ENCODE measurements at places on chromosomes 12 and 14.

DNA sequence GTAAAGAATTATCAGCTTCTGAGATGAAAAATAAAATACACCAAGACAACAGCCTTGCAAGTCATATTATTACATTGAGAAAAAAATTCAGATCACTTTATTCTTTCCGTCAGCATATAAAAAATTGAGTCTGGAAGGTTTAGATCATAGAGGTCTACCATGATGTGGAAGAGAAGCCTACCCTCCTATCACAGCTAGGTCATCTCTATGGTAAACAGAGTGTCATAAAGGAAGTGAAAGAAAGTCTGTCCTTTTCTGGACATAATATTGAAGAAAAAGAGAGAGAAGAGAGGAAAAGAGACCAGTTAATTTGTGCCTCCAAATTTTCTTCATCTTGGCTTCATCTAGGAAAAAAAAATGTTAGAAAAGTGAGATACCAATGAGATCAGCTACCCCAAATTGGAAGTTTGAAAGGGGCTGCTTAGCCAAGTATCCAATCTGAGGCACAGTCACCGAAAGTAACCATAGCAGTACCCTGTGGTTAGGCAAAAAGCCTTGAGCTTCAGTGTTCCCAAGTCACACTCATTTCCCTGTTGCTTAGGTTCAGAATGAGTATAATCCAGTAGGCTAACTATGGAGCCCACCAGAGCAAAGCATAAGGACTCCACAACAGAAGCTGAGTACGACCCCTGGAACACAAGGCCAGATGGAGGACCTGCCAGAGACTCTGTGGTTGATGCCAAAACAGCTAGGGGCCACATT lies 38.1 kb downstream of the DUSP6 start:
- no peak for DNase-seq

DNA sequence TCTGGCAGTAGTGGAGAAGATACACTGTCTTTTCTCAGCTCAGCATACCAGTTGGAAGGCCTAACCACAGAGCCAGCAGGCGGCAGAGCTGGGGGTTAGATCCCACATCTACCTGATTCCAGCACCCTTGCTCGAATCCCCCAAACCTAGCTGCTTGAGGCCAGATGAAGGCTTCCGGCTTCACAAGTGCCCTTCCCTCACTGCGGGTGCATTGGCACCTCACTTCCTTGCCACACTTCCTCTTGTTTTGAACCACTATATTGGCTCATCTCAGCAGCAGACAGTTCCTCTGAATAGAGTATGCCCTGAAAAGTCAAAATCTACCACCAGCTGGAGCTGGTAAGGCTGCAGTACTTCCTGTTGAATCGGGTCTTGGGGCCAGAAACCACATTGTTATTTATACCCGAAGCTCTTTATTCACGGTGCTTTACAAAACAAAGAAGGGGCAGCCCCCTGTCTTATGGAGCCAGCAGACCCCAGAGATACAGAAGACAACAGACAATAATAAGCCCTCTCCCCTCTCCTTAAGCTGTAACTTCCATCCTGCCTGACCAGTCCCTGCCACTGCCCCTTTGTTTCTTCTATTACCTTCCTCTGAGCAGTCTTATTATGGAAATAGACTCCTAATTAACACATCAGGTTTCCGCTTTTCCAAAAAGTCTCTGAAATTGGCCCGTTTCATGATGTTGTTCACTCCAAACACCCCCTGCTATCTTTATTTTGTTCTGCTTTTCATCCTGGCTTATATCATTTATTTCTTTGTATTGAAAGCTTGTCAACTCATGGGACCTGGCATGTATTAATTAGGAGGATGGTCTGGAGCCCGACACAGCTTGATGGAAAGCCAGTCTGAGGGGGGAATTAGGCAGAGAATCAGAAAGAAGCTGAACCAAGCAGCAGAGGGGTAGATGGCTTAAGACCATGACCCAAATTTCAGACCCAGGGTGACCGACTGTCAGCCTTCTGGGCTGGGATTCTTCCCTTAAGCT lies 233.5 kb downstream of the EFCAB11 start:
- DNase-seq: peak; percentile 91

GRCh38 chr12:3959799-3960560 lies 86.8 kb upstream of the PARP11 start:
- no peak for DNase-seq

- DNase-seq: no peak
These were observed 87.1 kb downstream of the ATP2B1 start for GRCh38 chr12:89621521-89621920.

DNA sequence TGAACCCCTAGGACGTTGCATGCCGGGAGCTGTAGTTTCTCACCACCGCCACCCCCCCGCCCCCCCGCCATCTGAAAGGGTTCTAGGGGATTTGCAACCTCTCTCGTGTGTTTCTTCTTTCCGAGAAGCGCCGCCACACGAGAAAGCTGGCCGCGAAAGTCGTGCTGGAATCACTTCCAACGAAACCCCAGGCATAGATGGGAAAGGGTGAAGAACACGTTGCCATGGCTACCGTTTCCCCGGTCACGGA lies 501 bp upstream of the HSP90B1 start:
- no peak for DNase-seq

- no peak for DNase-seq
These were observed 42.7 kb downstream of the DBX2 start for GRCh38 chr12:45008211-45008610.

- DNase-seq: no peak
These were observed 31.5 kb upstream of the KRR1 start for GRCh38 chr12:75542942-75543341.

GRCh38 chr12:63844391-63845341 lies at the start of gene SRGAP1:
Gene SRGAP1, plus strand, starts transcription at chr12:63844700. Its CDS starts 117 bp downstream, at chr12:63844817.
- peak; percentile 3 for DNase-seq

DNA sequence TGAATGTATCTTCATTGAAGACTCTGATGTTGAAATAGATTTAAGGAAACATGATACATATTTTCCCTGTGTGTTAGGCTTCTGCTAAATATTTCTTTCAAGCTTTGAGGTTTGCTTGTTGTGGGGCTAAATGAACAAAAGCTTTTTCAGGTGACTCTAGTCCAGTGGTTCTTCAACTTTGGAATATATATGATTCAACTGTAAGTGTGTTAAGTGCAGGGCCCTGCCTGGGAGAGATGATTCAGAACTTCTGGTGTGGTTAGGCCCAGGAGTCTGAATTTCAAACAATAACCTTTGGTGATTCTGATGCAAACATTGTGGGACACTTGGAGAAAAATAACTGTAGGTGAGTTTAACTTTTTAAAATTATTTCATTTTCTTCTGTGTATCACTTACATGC lies 93.0 kb downstream of the TRHDE start:
- DNase-seq: no peak

DNA sequence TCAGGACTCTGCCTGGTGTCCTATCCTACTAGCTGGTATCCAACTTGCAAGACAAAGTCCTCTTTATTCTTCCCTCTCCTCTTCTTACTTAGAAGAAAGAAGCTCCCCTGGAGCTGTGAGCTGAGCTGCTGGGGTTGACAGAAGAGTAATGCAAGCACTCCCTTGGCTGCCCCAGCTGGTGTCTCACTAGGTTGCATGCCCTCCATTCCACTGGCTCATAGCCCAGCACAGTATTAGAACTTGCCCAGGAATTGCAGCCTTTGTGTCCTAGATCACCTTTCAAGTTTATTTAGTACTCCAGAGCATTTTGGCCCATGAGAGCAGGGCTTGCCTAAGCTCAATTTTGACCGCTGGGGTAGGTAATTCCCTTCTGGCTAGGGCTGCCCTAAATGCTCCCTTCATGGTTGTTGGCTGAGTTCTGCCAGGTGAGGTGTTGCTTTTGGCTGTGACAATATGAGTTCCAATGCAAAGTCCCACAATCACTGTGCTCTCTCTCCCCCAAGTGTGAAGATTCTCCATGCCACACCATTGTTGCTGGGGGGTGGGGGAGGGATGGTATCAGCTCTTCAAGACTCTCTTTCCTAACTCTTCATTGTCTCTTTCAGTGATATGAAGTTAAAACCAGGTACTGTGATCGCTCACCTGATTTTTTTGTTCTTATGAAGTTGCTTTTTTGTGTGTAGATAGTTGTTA lies 317.4 kb upstream of the DDHD1 start:
- no peak for DNase-seq

DNA sequence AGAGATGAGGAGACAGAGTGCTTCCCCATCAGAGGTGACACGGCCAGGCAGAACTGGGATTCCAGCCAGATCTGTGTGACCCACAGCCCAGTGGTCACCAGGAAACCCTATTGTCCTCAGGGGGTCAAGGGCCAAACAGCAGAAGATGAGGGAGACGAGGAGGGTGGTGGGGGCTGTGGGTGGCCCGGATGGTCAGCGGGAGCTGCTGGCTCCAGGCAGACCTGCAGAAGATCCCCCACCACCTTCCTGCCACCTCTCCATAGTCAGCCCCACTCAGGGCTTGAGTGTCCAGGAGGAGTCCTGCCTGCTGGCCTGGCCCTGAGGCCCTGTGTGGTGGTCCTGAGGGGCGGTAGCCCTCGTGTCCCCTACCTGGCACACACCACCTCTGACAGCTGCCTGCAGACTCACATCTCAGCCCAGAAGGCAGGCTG lies 136.8 kb downstream of the CALM1 start:
- DNase-seq: no peak

- no peak for DNase-seq
These were observed 153.9 kb downstream of the CHST11 start for GRCh38 chr12:104610513-104611235.

DNA sequence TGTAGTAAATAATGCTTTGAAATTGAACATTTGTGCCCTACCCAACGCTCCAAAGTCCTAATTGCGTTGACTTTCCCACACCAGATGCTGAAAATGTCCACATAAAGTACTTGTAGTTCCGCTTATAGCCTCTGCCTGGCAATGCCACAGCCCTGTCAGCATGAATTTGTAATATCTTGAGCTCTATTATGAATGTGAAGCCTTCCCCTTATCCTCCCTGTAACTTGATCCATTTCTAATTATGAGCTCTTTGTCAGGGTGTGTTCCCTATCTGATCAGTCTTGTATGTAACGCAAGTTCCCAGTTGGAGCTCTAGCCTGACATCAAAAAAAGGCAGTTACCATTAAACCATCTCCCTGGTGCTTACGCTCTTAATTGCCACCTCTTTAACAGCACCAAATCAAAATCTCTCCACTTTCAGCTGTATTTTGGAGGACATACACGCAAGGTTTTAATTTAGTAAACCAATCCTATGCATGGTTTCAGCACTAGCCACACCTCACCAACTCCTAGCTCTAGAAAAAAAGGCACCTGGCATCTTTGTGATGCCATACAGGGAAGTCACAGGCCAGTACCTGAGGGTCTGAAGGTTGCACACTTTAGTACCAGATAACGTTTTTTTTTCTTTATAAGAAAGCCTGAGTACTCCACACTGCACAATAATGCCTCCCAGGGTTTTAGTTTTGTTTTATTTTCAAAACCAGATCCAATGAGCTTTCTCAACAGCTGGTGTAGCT lies 69.3 kb downstream of the EEA1 start:
- no peak for DNase-seq

- DNase-seq: peak; percentile 52
These were observed 72.2 kb downstream of the VCPKMT start for GRCh38 chr14:50044042-50044651.

DNA sequence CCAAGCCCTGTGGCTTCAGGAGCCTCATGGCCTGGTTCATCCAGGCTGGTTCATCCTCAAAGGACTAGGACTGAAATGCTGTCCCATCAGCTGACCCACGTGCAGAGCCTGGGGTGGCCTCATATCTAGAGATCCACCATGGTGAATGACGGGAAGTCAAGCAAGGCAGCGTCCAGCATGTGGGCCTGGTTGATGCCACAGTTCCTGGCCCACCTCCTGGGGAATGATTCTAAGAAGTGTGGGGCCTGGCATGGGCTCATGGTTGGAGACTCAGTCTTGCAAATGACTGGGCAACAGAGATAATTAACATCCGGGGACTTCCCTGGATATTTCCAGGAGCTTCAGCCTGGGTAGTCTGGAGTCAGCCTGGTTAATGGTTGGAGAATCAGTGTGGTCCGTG lies 302.4 kb upstream of the SFSWAP start:
- DNase-seq: no peak

- no peak for DNase-seq
These were observed 10.9 kb upstream of the TESC start for GRCh38 chr12:117109943-117110635.

GRCh38 chr14:81313200-81313599 lies 86.9 kb downstream of the STON2 start:
- no peak for DNase-seq

DNA sequence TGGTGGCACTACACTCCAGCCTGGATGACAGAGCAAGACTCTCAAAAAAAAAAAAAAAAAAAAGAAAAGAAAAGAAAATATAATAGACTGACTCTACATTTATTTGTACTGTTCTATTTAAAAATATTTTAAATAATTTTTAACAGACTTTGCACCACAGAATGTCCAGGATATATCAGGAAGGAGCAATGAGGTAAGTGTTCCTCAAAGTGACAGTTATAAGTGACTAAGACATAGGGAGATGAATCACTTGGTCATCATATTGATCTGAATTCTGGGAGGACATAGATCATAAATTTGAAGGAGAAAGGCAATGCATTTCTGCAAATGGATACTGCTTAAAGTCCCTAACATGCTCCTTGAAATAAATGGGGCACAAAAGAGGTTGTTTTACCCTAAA lies 221.5 kb downstream of the KCNC2 start:
- no peak for DNase-seq

- DNase-seq: no peak
These were observed 780.6 kb upstream of the FLRT2 start for GRCh38 chr14:84749191-84749955.

DNA sequence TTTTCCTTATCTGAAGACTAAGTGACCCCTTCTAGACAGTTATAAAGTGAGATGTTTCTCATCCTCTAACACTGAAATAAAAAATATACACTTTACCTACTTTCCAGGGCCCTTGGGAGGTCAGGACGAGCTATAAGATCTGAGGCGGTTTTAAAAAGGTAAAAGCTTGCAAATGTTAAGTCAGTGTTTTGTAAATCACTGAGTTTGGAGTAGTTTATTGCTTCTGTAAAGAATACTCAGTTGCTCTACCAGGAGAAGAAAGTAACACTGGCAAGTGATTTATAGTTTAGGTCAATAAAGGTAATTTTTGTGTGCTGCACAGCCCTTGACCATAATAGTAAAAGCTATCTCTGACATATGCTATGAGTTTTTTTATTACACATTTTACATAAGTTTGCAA lies 584.5 kb downstream of the TMTC2 start:
- no peak for DNase-seq

GRCh38 chr14:89861630-89862029 lies 92.9 kb downstream of the EFCAB11 start:
- DNase-seq: no peak

DNA sequence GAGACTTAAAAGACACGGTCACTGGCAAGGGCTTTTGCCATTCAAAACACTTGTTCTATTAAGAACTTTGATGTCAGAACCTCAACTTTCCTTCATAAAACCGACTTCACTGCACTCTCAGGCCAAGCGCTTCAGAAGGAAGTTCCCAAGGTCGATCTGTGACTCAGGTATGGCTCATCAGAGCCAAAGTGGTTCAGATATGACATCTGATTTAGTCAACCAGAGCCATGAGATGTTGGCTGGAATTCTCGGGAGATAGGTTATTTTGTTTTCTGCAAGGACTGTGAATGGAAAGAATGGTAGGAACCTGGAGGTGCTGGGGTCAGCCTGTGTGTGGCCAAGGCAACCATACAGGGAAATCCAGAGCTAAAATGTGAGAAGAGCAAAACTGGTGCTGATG lies 445.6 kb downstream of the GLT1D1 start:
- no peak for DNase-seq

GRCh38 chr12:10936506-10936905 lies 2.6 kb downstream of the TAS2R14 start:
- no peak for DNase-seq

- no peak for DNase-seq
These were observed 351.3 kb downstream of the ZFP36L1 start for GRCh38 chr14:68441542-68441941.

GRCh38 chr14:92737206-92737605 lies 11.2 kb downstream of the LGMN start:
- no peak for DNase-seq

GRCh38 chr14:61972711-61973110 lies 210.5 kb downstream of the SNAPC1 start:
- no peak for DNase-seq
